ENCODE measurements at places on chromosomes 4 and X.

- no peak for DNase-seq
Measured at GRCh38 chrX:137915466-137915865, 349.5 kb downstream of the ZIC3 start.

- DNase-seq: no peak
Measured at GRCh38 chrX:24333371-24333770, 19.5 kb upstream of the SUPT20HL2 start.

GRCh38 chr4:80091184-80091583 is 18.2 kb upstream of the ANTXR2 start:
- DNase-seq: no peak

DNA sequence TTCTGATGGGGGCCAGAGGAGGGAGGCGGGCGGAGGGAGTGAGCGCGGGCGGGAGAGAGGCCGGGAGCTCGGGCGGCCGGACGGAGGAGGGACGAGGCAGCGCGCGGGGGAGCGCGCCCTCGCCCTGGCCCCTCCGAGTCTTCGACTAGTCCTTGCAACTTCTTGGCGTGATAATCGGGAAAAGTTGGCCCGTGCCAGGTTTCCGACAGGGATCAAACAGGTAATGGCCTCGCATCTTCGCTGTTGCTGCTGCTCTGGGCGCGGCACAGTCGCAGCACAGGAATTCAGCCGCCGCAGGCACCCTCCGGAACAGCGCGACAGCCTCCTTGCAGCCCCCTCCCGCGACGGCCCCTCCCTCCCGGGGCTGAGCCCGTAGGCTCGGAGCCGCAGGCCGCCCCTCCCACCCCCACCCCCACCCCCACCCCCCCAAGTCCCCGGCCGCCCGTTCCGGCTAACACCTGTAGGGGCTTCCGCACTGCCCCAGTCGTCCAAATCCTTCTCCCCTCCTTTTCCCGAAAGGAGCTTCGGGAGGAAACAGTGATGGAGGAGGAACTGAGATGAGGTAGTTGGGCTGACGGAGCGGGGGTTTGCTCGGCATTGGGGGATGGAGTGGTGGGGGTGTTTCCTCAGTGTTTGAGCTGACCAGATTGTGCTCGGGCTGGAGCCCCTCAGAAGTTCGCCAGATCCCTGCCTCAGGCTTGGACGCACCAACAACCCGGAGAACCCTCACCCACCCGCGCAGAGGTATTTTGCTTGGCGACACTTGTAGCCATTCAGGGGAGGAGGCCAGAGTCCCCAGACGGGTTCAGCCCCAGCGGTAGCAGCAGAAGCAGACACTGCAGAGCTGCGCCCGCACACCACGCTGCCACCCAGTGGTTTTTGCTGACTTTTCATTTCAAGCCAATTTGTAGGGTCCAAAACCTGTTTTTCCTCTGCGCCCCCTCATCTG is at the start of gene FGF13:
TSS of gene FGF13 (minus strand) at position 319 of the 949 bp plus-strand sequence. CDS start 714 bp downstream, outside the sequence.
- DNase-seq: no peak

DNA sequence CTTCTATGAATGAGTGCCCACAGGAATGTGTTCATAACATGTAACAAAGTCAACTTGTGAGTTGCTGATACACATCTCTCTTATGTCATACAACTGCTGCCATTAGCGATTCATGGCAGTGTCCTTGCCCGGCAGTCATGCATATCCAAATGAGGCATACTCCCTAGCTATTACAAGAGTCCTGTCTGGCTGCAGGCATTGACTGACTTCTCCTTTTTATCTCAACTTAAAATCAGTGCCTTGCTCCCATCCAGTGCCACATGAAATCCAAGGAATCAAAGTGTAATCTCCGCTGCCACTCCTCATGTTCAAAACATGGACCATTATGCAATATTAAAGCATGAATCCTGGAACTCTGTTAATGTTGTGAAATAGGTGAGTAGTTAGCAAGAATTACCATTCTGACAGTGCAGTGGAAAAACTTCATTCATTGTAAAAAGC is 348.9 kb upstream of the FTHL17 start:
- no peak for DNase-seq

GRCh38 chrX:1380672-1381233 is 11.2 kb downstream of the SLC25A6 start:
- DNase-seq: no peak

DNA sequence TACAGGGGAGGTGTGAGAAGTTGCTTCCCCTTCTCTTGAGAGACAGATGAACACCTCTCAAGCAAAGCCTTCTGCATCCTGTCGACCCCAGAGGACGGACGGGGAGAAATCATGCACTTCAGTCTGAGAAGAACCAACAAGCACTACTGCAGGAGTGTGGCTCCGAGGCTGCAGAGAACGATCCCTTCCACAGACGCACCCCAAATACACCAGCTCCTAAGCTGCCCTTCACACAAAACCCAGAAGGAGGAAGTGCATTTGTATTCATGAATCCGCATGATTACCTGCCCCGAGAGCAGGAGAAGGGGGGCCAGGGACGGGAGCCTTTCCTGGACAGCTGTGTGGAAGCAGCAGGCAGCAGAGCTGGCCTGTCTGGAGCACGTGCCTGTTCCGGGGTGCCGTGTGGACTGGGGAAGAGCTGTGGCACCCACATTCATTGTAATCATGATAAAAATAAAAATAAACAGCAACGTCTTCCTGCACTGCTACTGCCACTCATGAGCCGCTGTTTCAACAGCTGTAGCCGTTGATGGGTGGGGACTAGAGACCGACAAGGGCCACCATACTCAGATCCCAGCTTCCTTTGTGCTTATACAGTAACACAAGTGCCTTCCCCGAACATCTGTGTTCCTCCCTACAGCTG is 42.9 kb downstream of the ACSL1 start:
- DNase-seq: no peak

DNA sequence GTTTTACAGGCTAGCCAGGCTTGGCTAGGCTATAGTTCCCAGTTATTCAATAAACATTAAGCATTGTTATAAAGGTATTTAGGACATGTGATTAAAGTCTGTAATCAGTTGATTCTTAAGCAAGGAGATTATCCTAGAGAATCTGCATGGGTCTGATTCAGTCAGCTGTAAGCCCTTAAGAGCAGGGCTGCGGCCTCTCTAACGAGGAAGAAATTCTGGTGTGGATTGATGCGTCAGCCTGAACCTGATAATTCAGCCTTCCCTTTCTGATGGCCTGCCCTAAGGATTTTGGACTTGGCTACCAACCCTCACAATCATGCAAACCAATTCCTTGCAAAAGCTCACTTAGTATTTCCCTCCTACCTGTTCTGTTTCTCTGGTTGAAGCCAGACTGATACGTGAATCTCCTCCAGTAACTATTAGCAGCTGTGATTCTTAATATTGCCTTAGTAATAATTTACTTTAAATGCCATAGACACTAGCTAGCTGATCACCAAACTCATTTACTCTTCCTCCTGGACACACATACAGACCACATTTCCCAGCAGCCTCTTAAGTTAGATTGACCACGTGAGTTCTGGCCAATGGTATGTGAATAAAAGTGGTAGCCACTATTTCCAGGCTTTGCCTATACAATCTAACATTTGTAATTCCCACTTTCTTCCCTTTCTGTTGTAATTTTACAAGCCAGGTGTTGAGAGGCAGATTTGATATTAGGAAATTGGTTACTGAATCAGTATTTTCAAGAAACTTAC is 678.0 kb upstream of the INTU start:
- no peak for DNase-seq

DNA sequence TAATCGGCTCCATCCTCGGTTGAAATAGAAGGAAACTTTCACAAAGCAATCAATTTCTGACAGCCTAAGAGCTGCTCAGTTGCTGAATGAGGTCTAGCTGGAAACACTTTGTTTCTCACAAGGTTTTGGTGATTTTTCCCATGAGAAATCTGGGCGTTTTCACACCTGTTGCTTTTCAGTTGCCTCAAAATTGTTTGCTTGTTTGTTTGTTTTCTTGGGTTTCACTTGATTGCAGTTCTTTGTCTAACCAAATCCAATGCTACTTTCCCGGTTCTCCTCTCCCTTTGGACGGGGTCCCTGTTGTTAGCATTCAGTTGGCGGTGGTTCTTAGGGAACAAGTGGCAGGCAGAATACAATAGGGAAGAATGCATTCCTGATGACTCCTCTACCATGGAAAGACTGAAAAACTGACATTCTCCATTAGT is 135.5 kb downstream of the PALLD start:
- DNase-seq: no peak

DNA sequence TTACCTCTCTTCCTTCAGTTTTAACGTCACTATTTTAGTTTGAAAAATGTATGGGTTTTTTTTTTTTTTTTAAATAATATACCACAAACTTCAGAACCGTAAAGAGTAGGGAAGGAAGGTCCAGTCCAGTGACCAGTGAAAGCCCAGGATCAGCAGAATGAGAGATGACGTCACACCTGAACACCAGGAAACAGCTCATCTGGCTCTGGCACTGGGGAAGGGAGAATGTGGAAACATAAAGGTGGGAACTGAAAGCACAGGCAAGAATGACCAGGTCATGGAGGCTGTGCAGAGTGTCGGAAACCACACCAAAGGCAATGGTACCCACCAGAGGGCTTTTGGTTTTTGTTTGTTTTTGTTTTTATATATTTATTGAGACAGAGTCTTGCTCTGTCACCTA is 141.2 kb downstream of the DHX15 start:
- DNase-seq: no peak

- no peak for DNase-seq
Measured at GRCh38 chr4:122815248-122815647, 11.4 kb upstream of the FGF2 start.

DNA sequence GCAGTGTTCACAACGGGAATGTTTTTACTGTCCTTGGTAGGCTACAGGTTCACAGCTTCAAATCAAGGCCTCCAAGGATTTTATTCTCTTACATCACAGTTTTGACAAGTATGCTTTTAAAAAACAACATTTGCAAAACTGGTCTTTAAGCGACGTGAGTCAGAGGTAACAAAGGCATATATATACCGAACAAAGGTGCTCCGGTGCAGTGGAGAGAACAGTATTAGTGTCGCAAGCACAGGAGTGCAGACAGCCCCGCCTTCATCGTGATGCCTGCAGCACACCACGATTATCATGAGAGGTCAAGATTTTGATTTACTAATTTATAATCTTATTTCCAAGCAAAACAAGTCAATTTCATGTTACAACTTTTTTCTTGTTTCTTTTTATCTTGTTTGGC is 90.8 kb downstream of the GATB start:
- no peak for DNase-seq

DNA sequence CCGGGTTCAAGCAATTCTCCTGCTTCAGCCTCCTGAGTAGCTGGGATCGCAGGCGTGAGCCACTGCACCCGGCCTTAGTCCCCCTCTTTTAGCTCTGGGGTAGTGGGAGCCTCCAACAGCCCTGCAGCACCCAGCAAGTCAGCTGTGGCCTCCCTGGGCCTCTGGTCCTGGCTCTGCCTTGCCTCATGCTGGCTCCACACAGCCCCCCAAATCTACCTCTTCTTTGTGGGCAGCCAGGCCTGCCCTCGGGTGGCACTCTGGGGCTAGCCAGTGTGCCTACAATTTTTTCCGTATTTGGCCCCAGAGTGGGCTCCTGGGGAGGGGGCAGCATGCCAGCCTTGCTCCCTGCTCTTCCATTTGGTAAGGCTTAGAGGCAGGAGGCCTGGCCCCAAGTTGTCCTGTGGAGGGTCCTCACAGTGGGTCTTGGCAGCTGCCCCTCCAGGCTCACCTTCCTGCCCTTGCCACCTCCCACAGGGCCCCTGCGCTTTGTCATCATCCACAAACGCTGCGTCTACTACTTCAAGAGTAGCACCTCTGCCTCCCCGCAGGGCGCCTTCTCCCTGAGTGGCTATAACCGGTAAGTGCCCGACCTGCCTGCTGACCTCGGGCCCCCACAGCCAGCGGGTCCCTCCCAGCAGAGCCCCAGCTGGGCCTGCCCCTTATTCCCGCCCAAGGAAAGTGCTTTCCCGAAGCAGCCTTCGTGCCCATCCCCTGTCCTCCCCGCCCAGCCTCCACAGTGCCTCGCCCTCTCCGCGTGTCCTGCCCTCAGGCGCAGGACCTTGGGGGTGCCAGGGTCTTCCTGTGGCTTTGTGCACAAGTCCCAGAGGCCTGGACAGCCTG is 21.0 kb upstream of the ADD1 start:
- no peak for DNase-seq

GRCh38 chr4:80852061-80852460 is 178.4 kb upstream of the BMP3 start:
- DNase-seq: no peak

DNA sequence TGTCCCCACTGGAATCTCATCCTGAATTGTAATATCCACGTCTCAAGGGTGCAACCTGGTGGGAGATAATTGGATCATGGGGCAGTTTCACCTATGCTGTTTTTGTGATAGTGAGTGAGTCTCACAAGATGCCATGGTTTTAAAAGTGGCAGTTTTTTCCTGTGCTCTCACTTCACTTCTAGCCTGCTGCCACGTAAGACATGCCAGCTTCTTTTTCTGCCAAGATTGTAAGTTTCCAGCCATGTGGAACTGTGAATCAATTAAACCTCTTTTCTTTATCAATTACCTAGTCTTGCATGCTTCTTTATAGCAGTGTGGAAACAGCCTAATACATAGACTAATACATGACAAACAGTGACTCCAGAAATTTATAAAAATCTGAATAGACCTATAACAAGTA is 1131.8 kb downstream of the PCDH7 start:
- DNase-seq: no peak

DNA sequence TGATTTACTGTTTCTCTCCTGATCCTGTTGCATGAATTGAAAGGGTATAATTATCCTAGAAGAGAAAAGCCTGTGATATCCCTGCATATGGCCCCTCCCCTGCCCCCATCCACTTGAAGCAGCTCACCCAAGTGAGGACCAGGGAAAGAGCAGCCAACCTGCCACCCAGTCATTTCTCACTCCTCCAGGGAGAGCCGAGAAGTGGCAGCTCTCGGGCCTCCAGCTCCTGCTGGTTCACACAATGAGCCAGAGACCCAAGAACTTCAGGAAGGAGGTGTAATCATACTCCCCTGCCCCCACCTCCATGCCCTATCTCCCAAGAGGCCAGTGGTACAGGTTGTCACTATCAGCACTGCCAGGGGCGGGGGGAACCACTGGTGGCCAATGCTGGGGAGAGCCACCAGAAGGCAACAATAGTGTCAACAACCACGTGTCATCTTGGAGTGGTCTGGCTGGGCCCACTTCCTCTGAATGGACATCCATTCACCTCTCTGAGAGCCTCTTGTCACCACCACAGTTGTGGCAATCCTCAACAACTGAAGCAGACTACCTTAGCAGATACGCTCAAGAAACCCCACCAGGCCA is 42.9 kb downstream of the APOO start:
- no peak for DNase-seq

- DNase-seq: no peak
Measured at GRCh38 chr4:78222575-78223186, 165.6 kb downstream of the FRAS1 start.

DNA sequence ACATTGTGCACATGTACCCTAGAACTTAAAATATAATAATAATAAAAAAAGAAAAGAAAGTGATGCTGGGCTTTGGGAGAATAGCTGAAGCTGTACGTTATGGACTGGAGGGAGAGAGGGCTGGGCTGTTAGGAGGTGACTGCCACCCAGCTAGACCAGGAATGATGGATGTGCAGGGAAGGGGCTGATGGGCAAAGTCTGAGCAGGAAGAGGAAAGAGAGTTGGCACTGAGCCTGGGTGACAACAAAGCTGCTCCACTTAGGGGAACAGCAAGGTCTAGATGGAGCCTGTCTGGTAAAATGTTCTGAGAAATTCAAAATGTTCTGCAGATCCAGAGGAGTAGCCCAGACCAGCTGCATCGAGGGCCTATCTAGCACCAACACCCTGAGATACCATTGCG is 32.3 kb downstream of the MED28 start:
- no peak for DNase-seq

GRCh38 chr4:135210341-135210740 is 1008.8 kb upstream of the PABPC4L start:
- DNase-seq: no peak

Measured in substantia nigra (tissue), 51 donors.